ENCODE measurements at places on chromosomes 12 and 14.

GRCh38 chr12:85523197-85523596 is 243.2 kb downstream of the ALX1 start:
- no peak for DNase-seq

DNA sequence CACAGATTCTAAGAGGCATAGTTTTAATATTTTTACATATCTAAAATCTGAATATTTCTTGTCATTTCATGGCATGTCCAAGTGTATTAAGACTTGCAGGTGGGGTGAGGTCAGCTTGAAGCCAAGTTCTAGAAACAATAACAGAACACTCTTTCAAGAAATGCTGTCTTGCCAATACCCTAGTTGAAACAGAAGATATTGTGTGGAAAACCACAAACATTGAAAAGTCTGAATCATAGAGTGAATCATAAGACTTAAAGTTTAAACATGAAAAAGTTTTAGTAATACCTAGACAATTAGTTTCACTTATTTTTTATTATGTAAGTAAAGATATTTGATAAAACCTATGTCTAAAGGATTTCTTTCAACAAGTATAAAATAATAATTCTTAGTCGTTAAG is 191.5 kb upstream of the CAND1 start:
- DNase-seq = no peak

DNA sequence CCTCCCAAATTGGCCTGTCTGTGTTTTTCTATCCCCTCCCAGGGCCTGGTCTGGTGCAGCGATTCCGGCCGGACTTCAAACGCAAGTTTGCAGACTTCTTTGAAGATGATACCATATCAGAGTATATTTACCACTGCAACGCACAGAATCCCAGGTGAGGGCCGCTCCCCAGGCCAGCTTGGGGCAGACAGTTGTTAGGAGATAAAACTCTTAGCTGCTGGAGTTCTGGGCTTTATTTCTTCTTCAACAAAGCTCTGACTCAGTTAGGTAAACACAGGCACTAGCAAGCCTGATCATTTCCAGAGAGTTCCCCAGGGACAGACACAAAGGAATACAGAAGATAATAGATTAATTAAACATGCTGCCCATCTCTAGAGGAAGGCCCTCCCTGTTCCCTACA is 8.3 kb downstream of the ABHD4 start:
- no peak for DNase-seq

GRCh38 chr12:53505086-53505485 is 2.2 kb downstream of the NPFF start:
- no peak for DNase-seq

- DNase-seq = no peak
Observed at GRCh38 chr12:93176610-93177126, 201.1 kb upstream of the NUDT4 start.

- DNase-seq = no peak
Observed at GRCh38 chr12:47927346-47927745, 22.6 kb upstream of the VDR start.

DNA sequence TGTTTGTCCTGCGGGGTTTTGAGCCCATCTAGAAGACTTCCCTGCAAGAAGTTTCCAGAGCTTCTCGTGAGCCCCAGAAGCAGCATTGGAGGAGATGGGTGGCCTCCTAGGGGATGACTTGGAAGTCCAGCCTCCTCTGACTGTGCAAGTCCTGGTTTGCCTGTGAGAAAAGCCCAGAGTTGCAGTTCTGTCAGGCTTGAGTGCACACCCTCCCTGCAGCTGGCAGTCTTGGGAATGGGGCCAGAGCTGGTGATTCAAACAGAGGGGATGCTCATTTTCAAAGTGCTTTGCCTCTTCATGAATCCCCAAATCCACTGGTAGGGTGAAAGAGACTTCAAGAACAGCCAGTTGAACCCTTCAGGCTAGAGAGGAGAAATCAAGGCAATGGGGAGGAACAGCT is 3.9 kb upstream of the PPP1R1A start:
- DNase-seq = no peak

GRCh38 chr14:100403105-100403504 is 80.0 kb downstream of the SLC25A47 start:
- no peak for DNase-seq

GRCh38 chr12:90229407-90230170 is 521.0 kb upstream of the ATP2B1 start:
- DNase-seq = no peak

- DNase-seq = no peak
Observed at GRCh38 chr14:40417777-40418401, 985.7 kb upstream of the FBXO33 start.

DNA sequence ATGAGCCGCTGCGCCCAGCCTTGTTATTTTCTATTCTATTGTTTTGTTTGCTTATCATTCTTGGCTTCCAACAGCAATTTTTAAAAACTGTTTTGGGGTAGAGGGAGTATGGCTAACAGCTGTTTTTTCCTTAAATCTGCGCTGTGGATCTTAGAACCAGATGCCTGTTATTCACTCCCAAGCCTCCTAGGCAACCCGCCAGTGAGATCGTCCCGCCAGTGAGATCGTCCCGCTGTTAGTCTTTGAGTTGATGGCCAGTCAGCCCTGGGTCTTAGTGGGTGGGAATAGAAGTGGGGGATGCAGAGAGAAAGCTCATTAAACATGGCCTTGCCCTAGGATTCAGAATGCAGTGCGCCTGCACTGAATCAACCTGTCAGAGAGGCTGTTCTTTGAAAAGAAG is 67.3 kb upstream of the BICD1 start:
- no peak for DNase-seq

- DNase-seq = no peak
Observed at GRCh38 chr12:56408799-56409417, 40.3 kb downstream of the TIMELESS start.
